T47D (cell line): ENCODE measurements at places on chromosomes 4 and X.

GRCh38 chr4:1048773-1049590, 37.6 kb downstream of the FGFRL1 start:
- DNase-seq, result no peak

DNA sequence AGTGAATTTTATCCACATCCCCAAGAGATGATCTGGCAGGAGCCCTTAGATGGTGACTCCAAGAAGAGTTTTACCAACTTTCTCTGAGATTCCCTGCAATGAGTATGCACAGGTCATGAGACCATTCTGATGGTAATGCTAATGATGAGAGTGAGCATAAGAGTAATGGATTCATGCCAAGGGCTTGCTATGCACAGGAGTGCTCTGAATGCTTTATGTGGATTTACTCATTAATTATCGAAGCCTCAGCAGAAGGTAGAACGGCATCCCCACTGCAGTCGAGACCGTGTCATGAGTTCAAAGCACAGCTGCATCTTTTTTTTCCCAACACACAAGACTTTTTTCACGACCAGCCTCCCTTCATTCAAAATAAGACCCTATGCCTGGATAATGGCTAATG, 355.0 kb downstream of the RAB28 start:
- no peak for DNase-seq

GRCh38 chrX:8849945-8850344, 48.8 kb upstream of the FAM9A start:
- DNase-seq, result no peak

DNA sequence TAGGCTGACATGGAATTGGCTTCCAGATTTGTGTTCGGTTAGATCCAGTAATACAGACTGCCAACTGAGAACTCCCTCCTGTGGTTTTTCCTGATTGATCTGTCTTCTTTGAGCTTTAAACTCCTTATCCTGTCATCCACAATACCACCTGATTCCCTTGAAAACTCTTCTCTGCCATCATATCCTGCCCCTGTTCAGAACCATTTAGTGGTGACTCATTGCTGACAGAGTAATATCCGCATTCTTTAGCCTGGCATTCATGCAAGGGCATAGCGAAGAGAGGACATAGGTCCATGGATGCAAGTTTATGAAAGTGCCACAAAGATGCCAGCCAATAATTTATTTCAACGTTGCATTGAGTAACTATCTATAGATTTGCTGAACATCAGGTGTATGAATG, 76.6 kb downstream of the ITIH6 start:
- no peak for DNase-seq

GRCh38 chr4:23368081-23368697, 521.7 kb downstream of the PPARGC1A start:
- DNase-seq, result no peak

DNA sequence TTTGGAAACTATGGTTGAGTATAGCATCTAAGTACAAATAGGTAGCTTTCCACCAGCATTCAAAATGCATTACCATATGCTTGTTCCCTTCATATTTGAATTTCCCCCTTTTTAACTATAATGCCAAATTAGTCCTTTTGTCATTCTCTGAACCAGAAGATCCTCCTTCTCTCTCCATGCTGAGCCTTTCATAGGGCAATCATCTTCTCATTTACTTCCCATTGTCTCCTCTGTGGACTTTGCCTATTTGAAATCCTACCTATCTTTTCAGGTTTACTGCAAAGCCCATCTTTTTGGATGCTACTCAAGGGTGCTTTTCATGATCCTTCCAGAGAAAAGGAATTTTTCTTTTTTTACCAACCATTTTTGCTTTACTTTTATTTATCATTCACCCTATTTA, 54.7 kb downstream of the DKK2 start:
- no peak for DNase-seq

GRCh38 chrX:132207996-132208395, 11.3 kb downstream of the RAP2C start:
- DNase-seq, result no peak

GRCh38 chrX:150198776-150199175, 164.3 kb upstream of the MAMLD1 start:
- DNase-seq, result no peak

GRCh38 chrX:69125094-69125493, 40.2 kb downstream of the PJA1 start:
- no peak for DNase-seq

DNA sequence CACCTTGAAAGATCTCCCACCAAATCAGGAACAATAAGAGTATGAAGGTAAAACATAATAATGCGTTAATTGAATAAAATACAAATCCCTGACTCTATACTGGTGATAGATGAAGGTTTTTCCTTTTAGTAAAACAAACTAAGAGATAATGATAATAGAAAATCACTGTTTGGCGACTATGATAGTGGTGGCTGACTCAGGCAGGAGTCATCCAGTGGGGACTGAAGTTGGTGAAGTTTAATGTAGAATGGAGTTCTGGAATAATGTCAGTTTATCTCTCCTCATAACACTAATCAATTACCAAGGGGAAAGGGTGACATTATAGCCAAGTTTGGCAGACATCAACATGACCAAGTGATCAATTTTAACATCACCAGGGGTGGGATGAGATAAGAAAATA, 21.3 kb downstream of the ABCG2 start:
- DNase-seq, result no peak

DNA sequence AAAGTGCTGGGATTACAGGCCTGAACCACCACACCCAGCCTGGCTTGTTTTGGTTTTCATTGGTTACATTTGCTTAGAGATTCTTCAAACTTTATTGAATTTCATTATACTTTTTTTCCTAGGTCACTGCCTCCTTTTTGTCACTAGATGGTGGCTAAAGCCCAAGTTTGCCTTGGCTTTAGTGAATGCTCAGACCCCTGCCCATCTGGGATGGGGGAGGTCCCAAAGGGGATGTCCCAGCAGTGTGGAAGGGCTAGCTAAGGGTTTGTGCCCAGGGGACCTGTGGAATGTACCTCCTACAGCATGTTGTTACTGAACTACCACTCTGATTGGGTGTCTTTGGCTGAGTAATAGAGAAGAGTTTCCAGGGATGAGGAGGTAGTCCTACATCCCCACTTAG, 58.4 kb downstream of the CEP135 start:
- DNase-seq, result no peak

DNA sequence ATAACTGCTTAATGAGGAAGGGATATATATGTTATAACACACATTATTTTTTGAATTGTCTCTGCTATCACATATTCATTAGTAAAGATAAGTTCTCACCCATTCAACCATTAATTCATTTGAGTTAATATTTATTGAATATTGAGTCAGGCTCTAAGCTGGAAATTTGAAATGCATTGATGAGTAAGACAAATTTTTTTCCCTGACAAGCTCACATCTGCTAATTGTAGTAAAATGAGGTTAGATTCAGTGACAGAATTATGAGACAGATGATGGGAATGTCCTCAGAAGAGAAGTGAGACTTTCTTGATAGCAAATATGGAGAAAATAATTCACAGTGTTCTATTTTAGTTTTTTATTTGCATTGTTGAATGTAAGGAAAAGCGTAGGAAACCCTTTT, 194.3 kb downstream of the SLC4A4 start:
- DNase-seq, result no peak

- DNase-seq, result no peak
These were observed 722.5 kb downstream of the FAT4 start for GRCh38 chr4:126037231-126037630.

GRCh38 chr4:85149676-85150075, 183.2 kb upstream of the WDFY3 start:
- DNase-seq, result no peak

- no peak for DNase-seq
These were observed 20.5 kb upstream of the DHRSX start for GRCh38 chrX:2521092-2521926.

DNA sequence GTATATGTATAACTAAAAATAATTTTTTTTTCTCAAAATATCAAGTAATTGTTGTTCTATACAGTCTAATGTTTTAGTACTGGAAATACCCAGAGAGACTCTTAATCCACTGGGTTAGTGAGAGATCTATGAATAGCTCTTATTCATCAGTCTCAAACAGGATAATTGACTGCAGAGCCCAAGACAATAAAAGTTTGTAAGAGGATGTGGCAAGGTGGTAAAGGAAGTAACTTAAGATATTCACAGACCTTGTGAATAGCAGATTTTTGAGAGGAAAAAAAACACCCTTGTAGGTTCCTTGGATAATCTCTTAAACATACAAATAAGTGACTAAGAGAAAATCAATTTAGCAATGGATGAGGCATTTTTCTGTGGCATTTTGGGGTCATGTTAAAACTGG, 210.9 kb upstream of the FAM241A start:
- no peak for DNase-seq

DNA sequence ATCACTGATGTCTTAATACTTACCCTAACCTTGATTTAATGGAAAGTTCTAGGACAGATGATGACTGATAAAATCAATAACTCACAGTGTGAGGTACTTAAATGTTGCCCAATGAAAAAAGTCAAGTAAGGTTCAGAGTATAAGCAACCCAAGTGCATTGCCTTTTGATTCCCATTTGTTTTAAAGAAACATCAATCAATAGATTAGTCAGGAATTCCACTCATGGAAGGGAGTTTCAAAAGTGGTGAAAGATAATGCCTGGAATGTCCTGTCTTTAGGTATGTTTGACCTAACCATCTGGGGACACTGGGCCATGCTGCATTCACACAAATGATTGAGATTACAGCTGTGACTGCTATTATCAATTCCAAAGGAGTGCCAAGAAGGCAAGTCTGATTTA, 259.7 kb downstream of the PPARGC1A start:
- no peak for DNase-seq

GRCh38 chr4:125551967-125552366, 237.2 kb downstream of the FAT4 start:
- DNase-seq, result no peak

DNA sequence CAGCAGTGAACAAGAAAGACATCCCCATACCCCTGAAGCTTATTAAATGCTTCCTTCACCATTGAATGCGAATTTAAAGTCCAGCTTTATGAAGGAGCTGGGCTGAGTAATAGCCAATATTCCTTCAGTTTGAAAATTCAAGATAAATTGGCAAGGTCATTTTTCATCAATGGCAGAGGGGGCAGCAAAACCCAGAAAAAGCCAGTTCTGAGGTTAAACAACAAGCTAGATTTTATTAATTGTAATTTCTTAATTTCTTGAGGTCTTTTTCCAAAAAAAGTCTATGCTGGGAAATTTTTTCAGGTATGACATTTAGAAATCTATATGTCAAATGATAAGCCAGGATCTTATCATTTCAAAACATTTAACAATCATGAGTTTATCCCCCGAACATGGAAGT, 808.9 kb downstream of the RPA4 start:
- DNase-seq, result no peak

- DNase-seq, result no peak
These were observed at the start of gene HAND2 for GRCh38 chr4:173529477-173530325. Gene HAND2, minus strand, starts transcription at chr4:173530229. Its CDS starts 940 bp downstream, at chr4:173529289.

DNA sequence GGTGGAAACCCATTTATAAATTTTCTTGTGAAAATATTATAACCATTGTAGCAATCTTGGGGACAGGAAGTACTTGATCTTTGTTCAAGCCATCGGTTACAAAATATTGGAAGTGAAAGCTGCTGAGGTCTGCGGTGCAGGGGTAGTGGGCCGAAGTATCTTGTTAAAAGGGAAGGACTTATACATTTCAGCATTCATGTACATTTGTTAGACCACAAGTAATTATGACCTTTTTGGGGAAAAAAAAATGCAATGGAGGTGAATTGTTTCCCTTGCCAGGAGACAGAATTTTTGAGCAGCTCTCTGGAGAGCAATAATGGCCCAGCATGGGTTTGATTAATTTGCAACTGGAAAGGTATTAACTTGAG, 121.3 kb downstream of the EGF start:
- DNase-seq, result no peak

- DNase-seq, result peak; percentile 28
These were observed 48.2 kb upstream of the H2AZ1 start for GRCh38 chr4:99998062-99998867.

DNA sequence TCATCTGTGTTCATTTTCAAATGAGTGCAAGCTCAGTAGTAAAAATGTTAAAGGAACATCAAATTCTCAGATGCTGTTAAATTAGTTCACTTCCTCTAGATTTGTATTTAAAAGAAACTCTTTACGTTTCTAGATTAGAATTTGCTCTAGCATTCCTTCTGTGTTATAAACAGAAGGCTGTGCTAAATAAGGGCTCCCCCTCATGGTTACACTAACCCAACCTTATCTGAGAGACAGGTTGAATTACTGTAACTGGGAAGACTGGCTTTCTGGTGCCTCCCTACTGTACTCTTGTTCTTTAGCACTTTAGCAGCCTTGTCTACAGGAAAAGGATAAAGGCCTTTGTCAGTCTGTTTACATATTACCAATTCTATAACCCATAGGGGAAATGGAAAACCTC, 56.8 kb downstream of the RXFP1 start:
- peak; percentile 55 for DNase-seq

- DNase-seq, result no peak
These were observed 74.6 kb upstream of the STOX2 start for GRCh38 chr4:183830438-183830985.

GRCh38 chrX:139332441-139332840, 198.1 kb upstream of the F9 start:
- DNase-seq, result no peak

DNA sequence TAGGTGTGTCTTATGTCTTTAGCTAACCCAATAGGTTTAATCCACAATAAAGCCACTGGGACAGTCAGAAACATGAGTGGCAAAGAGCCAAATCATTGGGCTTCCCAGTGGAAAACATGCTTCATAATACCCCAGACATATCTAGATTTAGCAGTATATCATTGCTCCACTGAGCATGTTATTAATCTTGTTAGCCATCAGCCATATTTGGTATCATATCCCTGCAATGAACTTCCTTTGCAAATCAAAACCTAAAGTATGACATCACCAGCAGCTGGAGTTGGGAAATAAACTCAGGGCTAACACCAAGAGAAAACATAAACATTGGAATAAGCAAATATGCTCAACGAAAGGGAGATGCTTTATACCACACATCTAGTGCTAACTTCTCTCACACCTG, 280.8 kb upstream of the NOCT start:
- no peak for DNase-seq

DNA sequence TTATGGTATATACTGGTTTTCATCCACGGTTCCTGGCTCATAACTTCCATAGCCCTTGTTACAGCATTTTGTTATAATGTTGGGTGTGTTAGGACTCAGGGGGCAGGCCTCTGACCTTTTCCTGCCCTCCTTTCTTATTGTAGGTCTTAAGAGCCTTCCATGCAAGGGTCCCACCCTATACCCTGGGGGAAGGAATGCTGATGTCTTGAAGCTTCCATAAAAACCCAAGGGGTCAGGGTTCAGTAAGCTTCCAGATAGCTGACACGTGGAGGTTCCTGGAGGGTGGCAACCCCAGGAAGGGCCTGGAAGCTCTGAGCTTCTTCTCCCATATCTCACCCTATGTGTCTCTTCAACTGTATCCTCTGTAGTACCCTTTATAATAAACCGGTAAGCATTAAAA, 29.6 kb downstream of the ATP11C start:
- no peak for DNase-seq

DNA sequence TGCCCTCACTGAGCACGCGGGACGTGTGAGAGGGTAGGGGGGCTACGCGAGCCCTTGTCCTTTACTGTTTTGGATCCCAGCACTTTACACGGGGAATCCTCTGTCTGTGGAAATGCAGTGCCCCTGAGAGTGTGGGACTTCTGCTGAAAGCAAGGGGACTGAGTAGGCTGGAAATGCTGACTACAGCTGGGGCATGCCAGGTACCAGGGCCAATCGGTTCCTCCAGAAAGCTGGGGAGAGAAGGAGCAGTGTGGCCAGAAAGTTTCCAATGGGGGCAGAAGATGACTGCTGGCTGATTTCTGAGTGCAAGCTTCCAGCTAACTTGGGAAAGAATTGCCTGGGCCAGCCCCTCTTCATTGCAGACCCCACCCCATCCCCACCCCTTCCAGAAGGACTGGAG, 1.5 kb downstream of the NHSL2 start:
- DNase-seq, result no peak

GRCh38 chr4:2378898-2379297, 39.5 kb downstream of the ZFYVE28 start:
- DNase-seq, result no peak
